Left renal pelvis (tissue), 4 donors: ENCODE measurements at places on chromosomes 12 and 14. TPM values are rescaled to one million over a fixed set of nuclear protein-coding genes. Genes with fewer than 3 reads are reported as not detected.

Gene PLXNC1
- 7.3 TPM for polyA plus RNA-seq

- DNase-seq = no peak
Observed at GRCh38 chr12:116406529-116406928, 129.0 kb upstream of the MED13L start.

Gene SETD1B
- polyA plus RNA-seq = 12.2 TPM

Gene E2F7
- polyA plus RNA-seq = 8.0 TPM

DNA sequence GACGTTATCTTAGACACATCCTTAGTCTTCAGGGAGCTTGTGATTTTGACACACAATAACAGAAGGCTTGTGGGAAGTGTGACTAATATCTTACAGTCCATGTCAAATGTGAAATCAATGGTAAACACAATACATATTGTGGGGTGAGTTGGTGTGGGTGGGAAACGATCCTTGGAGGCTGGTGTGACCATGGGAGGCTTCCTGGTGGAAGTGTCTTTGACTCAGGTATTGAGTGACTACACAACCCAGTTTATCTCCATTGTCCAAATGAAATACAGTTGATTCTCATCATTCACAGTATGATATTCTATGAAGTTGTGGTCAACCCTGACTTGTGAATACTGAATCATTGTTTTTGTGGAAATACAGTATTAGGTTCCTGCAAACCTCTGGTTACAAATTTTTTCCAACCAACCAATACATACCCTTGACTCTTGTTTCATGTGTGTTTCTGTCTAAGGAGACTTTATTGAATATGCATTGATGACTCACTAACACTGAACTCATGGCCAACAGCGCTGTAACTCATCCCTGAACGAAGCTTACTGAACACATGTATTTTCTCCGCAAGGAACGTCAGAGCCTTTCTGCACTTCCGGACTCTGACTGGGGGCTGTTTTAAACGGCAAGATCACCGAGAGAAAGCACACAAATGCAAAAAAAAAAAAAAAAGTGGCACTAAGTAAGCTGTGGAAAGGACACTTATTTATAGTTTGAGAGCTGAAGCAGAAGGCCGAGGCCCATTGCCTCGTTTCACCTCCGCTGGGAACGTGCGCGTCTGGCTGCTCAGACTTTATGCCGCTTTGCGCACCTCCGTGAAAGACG, 59.0 kb downstream of the CLMN start:
- no peak for DNase-seq

DNA sequence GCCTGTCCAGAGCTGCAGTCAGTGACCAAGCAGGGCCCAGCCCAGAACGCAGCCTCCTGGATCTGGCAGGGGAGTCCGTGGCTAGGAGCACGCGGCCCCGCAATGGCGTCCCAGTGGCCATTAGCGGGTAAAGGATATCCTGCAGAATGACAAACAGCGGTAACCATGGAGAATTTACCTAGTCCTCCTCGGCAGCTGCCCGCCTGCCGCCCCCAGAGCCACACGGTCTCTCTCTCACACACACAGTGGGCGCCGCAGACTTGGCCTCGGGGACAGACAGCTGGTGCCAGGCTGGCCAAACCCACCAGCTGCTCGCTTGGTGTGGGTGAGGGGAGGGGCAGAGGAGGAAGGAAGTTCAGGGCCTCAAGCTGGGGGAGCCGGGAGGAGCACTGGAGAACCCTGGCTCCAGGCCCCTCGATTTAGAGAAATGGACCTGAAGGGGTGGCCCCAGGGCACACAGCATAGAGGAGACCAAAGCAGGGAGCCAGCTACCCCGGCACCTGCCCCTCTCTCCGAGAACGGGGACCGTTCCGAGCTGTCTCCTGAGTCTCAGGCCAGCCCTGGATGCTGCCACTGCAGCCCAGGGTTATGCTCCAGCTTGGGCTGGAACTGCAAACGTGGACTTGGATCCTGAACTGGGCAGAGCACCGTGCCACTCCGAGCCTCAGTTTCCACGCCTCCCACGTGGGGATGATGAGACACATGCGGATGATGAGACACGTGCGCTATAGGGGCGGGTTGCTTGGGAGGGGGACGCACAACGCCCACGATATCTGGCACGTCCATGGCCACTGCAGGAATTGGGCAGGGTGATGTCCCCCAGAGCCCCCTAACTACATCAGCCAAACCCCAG, 3.4 kb downstream of the CDK2AP1 start:
- DNase-seq = no peak

GRCh38 chr12:57473392-57473791, 6.3 kb downstream of the ARHGAP9 start:
- no peak for DNase-seq

Gene HOXC12
- polyA plus RNA-seq = 0.04 TPM
